ENCODE measurements at places on chromosomes 13 and 19.

GRCh38 chr13:78105656-78106055 lies 187.0 kb upstream of the EDNRB start:
- no peak for DNase-seq

DNA sequence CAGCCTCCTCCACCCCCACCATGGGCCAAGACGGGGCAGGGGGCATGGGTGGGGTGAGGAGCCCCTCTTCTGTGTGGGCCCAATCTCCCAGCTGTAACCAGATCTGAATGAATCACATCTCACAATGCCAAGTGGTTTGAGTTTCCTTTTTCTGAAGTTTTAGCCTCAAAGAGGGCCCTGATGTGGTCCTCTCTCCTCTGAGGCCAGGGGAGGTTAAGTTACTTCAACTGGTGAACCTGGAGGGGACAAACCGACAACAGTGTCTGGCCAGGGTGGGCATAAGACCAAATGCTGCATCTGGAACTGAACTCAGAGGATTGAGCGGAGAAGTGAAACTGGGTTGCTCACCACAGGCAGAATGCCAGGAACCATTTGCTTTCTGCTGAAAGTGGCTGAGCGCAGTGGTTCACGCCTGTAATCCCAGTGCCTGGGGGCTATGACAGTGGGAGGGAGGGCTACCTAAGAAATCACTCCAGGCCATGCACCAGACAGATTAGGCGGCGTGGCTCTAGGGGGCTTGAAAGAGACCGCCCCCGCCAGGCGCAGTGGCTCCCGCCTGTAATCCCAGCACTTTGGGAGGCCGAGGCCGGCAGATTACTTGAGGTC lies 15.4 kb upstream of the IRGC start:
- DNase-seq = peak; percentile 41

- DNase-seq = no peak
Observed at GRCh38 chr19:19523177-19523576, 5.5 kb upstream of the YJEFN3 start.

GRCh38 chr19:38545596-38545995 lies 72.2 kb downstream of the MAP4K1 start:
- DNase-seq = no peak
